ENCODE measurements at places on chromosomes 13 and 19.

DNA sequence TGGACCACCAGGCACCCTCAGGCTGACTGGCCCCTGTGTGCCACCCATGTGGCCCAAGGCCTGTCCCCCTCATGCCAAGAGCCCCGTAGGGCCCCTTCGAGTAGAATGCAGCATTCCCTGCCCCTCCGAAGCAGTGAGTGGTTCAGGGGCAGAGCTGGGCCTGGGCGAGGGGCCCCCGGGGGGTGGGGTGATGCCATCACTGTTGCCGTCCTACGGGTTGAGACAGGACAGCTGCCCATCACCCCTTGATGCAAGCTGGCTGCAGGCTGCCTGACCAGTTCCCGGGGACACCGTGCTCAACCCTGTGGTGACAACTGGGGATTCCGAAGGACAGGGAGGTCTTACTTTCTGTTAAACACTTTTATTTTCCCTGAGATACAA lies 4.7 kb downstream of the SBNO2 start:
- no peak for DNase-seq

- DNase-seq: no peak
Measured at GRCh38 chr13:32414580-32414979, 13.3 kb downstream of the N4BP2L1 start.

GRCh38 chr19:13347367-13347766 lies 158.9 kb downstream of the CACNA1A start:
- no peak for DNase-seq

DNA sequence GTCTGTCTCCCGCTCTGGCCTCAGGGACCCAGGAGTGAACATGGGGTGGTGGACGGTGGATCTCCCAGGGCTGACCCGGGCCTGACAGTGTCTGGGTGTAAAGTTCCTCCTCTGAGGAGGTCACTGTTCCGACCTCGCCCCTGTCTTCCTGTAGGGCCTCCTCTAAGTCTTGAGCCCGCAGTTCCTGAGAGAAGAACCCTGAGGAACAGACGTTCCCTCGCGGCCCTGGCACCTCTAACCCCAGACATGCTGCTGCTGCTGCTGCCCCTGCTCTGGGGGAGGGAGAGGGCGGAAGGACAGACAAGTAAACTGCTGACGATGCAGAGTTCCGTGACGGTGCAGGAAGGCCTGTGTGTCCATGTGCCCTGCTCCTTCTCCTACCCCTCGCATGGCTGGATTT lies at the start of gene SIGLEC9:
Gene SIGLEC9, plus strand, starts transcription at position 178 of the 400 bp plus-strand sequence. Its CDS starts 69 bp downstream, at position 247.
- DNase-seq: no peak

DNA sequence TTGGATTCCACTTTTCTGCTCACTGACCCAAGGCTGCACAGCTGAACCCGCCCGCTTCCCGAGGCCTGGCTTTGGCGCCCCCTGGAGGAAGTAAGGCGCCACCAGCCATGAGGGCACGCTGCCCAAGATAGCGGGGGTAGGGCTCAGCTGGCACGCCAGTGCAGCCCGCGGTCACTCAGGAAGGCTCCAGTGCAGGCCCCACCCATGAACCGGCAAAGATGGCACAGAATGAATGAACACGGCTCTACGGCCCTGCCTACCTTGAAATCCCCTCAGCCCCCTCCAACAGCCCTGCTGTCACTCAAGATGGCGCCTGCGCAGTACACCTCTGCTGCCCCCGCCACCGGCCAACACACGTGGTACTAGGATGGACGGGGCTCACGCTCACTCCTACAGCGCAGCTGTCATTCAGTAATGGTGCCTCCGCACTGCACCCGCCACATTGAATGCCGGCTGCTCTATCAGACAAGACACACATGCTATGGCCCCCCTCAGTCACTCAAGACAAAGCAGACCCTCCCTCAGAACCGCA lies 3.0 kb downstream of the PEG3 start:
- DNase-seq: no peak

DNA sequence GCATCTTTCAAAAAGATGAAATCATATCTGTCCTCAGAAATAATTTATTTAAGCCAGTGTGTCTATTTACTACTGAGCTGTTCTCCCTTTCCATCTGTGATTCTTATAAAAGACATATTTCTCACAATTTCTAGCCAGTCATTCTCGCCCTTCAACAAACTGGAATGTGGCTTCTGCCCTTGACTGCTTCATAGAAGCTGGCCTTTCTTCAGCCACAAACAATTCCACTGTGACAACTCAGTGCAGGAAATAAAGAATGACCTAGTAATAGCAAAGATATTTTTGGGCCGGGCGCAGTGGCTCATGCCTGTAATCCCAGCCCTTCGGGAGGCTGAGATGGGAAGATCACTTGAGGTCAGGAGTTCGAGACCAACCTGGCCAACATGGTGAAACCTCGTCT lies 655.5 kb downstream of the PCDH9 start:
- no peak for DNase-seq

DNA sequence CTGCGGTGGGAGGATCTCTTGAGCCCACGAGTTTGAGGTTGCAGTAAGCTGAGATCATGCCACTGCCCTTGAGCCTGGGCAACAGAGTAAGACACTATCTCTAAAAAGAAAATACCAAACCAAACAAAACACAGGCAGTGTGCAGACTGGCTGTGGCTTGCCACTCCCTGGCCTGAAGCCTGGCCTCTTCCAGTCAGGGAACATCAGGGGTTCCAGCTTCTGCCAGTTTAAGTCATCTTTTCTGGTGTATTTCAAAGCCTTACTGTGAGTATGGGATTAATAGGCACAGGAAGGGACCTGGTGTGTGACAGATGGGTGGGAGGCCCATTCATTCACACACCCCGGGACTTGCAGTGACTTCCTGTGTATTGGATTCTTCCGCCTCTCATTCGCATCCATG lies 27.0 kb upstream of the F2RL3 start:
- no peak for DNase-seq

- no peak for DNase-seq
Measured at GRCh38 chr13:90205911-90206310, 1141.6 kb upstream of the MIR17HG start.

DNA sequence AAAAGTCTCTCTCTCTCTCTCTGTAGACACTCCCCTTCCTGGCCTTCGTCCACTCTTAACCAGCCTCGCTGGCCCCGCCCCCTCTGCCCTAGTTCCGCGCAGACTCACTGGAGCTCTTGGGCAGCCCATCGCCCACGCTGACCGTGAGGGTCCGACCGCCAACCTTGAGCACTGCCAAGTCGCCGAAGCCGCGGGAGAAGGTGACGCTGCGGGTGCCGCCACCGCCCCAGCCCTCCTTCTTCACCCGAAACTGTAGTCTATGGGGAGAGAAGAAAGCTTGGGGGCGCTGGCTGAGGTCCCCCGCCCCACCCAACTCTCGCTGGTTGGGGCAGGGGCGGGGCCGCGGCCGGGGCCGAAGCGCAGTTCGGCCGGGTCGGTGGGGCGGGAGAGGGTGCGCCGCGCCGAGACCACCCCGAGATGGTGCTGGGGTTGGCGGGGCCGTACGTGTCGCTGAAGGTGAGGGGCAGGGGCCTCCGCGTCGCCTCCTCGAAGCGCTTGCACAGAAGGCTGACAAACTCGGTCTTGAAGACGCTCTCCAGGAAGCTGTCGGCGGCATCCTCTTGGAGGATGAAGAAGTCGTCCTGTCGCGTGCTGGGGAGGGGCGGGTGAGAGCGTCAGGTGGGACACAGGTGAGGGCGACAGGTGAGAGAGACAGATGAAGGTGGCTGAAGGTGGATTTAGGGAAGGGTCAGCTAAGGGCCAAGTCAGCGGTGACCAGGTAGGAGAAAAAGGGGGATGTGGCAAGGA lies 12.6 kb upstream of the ZNF414 start:
- DNase-seq: peak; percentile 94

- DNase-seq: no peak
Measured at GRCh38 chr19:543910-544608, at the start of gene GZMM. Gene GZMM, plus strand, starts transcription at chr19:544053. Its CDS starts 19 bp downstream, at chr19:544072.

- no peak for DNase-seq
Measured at GRCh38 chr13:37657134-37657533, 58.6 kb upstream of the POSTN start.

DNA sequence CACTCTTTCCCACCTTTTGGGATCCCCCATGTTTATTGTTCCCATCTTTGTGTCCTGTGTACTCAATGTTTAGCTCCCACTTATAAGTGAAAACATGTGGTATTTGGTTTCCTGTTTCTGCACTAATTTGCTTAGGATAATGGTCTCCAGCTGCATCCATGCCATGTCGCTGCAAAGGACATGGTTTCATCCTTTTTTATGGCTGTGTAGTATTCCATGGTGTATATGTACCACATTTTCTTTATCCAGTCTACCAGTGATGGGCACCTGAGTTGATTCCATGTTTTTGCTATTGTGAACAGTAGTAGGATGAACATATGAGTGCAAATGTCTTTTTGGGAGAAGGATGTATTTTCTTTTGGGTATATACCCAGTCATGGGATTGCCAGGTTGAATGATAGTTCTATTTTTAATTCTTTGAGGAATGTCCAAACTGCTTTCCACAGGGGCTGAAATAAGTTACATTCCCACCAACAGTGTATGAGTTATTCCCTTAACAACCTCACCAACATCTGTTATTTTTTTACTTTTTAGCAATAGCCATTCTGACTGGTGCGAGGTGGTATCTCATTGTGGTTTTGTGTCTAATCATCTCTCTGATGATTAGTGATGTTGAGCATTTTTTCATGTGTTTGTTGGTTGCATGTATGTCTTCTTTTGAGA lies 55.7 kb upstream of the MEDAG start:
- no peak for DNase-seq
